ENCODE measurements at places on chromosomes 7 and 10.

DNA sequence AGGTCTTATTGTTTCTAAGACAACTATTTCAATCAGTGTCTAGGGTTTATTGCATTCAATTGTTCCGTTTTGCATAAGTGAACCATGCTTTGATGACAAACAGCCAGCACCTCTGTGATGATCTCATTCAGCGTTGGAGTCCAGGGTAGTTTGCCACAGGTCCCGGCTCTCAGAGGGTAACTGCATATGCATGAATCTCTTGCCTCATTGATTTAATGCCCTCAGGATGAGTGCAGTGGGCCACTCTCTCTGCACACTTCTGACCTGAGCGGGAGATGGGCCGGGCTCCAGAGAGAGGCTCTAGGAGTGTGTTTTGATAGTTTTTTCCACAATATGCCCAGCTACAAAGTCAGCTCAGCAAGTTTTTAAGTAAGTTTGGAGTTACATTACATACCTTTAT is 83.9 kb downstream of the HECW1 start:
- no peak for DNase-seq

DNA sequence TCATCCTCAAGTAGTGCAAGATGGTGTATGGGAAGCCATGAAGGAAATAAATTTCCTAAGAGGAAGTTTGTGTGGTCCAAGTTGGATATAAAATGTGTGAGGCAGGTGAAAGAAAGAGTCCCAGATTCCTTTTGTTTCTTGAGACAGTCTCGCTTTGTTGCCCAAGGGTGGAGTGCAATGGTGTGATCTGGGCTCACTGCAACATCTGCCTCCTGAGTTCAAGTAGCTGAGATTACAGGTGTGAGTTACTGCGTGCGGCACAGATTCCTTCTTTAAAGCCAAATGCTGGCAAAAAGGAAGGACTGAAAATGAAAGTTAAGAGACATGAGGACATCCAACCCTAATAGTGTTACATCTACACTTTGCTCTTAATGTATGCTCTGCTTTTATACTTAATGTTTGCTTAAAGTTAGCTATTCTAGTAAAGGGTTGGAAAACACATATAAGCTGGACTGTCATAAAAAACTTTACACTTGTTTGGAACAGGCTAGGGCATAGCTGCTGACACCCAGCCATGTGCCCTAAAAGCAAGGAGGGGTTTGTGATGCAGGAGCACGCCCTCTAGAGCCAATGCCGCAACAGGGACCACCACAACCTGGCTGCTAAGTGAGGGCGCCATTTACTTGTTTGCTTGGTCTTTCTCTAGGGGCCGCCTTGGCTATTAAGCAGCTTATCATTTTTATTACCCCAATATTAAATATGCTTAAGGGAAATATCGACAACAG is 34.5 kb downstream of the CLEC2L start:
- DNase-seq, result no peak

DNA sequence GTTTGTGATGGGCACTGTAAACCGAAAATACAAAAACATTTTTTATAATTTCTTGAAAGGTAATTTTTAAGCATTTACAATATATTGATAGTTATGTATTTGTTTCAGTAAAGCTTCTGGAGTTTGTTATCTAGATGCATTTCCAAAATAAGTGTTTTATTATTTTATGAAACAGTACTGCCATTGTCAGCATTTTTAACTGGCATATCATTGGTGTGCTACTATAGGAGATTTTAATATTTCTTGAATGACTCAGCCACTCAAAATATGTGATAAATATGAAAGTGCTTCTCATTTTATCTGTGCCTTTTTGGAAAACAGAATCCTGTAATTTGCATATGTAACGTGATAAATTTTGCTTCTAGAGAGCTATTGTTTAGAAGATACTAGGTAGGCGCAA is 97.9 kb downstream of the ANKIB1 start:
- DNase-seq, result no peak

DNA sequence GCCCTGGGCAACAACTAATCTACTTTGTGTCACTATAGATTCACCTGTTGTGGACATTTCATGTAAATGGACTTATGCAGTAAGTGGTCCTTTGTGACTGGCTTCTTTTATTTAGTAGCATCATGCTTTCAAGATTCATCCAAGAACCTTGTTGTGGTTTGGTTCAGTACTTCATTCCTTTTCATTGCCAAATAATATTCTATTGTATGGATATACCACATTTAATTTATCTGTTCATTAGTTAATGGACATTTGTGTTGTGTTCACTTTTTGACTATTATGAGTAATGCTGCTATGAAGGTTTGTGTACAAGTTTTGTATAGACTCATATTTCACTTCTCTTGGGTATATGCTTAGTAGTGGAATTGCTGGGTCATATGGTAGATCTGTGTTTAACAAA is 27.8 kb downstream of the BPGM start:
- DNase-seq, result no peak

DNA sequence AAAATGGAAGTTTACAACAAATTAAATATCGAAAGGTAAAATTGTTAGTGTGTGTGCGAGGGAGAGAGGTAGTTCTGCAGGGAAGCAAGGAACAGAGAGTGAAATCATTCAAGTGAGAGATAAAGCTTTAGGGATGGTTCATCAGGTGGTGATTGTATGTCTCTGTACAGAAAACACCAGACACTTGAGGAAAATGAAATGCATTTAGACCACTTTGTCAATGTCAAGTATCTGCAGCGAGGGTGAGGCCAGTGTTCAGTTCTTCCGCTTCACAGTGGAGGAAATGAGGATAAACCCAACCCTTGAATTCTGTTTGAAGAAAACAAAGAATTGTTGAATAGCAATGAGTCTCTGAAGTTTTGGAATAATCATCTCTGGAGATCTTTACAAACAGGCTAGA is 14.4 kb upstream of the ITGB1 start:
- no peak for DNase-seq

DNA sequence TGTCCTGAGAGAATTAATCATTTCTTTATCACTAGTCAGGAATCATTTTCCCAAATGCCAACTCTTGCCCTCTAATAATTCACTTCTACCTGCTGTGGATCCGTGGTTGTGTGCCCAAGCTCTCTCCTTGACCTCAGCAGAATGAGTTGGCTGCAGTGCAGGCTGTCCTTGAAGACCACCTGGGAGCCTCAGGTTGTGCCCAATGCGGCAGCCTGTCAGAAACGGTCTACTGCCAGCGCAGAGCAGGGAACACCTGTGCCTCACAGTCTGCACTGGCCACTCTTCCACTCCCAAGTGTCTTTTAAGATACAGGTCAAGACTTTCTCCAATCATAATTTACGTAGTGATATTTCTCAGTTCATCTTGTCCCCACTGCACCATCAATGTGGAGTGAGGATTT is 246.0 kb upstream of the PHF14 start:
- no peak for DNase-seq

DNA sequence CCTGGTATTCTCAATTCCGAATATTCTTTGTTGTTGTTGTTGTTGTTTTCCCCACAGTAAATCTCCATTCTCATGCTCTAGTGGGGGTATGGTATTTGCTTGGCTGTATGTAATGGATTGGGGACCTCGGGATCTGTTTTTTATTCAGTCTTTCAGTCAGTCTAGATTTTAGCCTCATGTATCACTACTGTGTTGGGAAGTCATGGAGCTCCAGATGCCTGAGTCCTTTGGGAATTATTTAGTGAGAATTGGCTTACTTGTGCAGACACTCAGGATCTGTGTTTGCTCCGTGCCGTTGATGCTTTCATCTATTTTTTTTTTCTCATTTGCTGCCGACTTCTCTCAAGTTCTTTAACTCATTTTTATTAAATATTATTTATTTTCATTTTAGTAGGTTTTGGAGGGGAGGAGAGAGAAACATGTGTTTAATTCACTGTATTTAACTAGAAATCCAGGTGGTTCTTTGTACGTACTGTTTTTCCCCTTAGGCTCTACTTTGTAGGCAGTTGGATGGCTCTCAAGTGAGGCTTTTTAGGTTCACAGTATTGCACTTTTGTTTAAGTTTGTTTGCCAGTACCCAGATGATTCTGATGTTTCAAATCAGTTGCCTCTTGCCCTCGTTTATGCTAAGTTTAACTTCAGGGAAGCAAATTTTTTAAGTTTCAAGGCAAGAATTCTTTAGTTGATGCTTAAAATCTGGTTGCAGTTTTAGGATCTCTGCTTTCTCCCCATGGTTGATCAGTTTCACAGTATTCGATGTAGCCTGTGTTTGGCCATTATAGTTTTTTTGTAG is 36.9 kb downstream of the ZNRF2 start:
- no peak for DNase-seq

GRCh38 chr10:23070913-23071218 is 24.5 kb upstream of the MSRB2 start:
- no peak for DNase-seq

DNA sequence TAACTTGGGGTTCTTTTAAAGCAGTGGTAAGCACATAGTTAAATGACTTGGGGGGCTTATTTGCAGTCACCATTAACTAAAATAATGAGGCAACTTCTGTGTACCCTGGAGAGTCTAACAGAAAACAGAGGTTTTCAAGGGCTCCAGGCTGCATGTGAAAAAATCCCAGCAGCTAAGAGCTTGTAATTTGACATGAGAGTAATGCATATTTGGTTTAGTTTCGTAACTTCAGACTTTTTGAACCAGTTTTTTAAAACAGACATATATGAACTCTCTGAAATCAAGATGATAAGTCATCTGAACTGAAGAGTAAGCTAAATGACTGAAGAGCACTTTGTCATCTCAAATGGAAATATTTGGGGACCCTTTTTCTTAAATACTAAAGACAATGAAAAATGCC is 40.2 kb upstream of the IFRD1 start:
- no peak for DNase-seq

GRCh38 chr7:34061149-34061548 is 155.8 kb downstream of the BMPER start:
- no peak for DNase-seq

DNA sequence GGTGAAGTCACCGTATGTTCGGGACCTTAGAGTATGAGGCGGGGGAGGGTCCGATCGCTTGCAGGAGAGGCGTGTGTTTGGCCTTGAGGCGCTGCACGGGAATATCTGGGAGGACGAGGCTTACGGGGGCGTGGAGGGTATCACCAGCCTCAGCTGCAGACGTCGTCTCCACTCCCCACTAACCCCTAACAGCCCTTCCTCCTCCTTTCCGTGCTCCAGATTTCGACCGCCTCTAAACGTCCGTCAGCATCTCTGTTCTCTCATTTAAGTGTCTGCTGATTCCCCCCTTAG is 23.5 kb upstream of the ZNF12 start:
- no peak for DNase-seq

GRCh38 chr7:92244808-92245486 is 767 bp downstream of the KRIT1 start:
- peak; percentile 34 for DNase-seq

DNA sequence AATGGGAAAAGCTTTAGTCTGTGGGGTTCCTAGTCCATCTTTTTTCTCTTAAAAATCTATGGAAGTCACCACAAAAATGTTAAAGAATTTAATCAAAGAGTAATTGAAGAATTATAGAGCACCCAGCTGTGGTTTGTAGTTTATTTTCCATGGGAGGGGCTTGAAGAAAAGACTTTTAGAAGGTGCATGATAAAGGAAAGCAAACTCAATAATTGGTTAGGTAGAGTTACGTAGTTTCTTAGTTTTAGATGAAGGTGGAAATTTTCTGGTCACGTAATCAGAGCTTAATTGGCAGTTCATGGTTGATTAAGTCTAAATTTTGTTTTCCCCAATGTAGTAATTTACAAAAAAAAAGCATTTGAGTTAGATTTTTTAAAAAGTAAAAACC is 724 bp downstream of the ZNF107 start:
- DNase-seq, result no peak

DNA sequence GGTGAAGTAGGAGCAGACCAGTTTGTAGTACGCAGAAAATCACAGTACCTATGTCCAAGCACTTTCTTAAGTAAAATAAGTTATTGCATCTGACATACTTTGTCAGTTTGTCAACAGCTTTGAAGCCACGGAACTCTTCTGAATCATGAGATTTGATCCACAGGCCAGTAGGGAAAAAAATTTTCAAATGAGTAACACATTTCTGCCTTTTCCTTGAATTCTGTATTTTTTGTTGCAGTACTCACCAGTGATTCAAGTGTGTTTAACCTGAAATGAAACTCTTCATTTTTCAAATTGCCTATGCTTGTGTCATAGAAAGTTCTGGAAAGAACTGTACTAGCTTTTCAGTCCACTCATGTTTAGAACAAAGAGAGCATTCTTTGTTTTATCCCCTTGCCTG is 337.7 kb downstream of the GATA3 start:
- no peak for DNase-seq

DNA sequence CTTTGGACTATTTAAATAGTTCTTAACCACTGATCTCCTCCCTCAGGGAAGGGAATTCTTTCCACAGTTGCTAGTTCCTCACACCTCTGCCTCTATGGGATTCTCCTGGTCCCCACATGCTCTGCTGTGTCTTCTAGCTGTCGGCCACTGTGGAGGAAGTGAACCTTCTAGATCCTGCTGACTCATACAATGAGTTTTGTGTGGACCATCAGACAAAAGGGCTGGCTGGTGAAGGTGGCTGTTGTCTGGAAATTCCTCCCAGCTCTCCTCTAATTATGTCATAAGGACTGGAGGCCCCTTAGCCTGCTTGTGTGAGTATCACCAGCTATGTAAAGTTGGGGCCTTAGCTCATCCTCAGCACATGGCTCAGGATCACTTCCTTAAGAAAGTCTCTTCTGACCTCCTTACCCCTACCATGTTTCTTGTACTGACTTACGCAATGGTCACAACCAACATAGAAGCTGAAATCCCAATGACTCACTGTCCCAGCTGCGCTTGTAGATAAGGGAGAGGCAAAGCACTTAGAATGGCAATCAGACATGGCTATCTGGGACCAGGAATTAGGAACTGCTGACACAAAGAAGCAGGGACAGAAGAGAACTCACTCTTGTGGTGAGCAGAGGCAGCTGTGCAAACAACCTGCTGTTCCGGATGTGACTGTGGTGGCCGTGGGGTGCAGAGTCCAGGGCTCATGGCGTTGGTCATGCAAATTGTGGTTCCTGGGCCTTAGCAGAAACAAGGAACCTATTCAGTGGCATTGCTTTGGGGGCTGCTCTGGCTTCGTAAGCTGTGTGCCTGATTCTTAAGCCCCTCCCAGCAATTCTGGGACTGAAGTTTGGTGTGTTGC is 2.5 kb upstream of the MACC1 start:
- peak; percentile 74 for DNase-seq

DNA sequence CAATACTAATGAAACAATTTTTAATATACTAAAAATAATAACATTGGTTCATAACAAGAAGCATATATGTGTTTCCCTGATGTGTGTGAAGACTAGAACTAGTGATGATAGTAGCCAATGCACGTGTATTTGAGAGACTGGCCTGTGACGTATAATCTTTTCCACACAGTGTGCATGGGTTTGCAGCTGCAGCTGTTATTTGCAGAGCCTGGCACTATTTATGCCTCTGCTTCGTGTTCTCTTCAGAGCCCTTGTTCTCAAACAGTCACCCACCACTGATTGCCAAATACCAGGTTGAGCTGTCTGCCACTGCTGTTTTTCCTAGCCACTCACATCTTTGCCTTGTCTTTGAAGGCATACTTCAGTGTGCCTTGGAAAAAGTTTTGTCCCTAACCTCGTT is 531.7 kb downstream of the ETV1 start:
- DNase-seq, result no peak

DNA sequence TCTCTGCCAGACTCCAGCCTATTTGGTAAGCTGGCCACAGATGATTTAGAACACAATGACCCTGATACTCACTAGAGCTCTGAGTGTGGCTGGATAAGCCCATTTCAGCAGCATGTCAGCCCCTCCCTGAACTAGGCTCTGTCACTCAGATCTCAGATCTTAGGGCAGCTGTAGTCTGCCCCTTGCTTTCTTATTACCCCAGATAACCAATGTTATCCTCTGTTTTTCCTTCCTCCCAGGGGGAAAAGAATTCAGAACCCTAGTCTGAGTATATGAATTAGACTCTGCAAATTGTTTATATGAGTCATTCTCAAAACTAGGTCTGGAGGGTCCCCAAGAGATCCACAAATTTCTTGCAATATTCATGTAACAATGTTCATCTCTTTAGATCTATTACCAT is 286.2 kb downstream of the KCNMA1 start:
- DNase-seq, result no peak

All from NCI-H748 treated with DMSO at 0.1 percent for 48 hours (cell line).